ENCODE measurements at places on chromosomes 3 and 15.

DNA sequence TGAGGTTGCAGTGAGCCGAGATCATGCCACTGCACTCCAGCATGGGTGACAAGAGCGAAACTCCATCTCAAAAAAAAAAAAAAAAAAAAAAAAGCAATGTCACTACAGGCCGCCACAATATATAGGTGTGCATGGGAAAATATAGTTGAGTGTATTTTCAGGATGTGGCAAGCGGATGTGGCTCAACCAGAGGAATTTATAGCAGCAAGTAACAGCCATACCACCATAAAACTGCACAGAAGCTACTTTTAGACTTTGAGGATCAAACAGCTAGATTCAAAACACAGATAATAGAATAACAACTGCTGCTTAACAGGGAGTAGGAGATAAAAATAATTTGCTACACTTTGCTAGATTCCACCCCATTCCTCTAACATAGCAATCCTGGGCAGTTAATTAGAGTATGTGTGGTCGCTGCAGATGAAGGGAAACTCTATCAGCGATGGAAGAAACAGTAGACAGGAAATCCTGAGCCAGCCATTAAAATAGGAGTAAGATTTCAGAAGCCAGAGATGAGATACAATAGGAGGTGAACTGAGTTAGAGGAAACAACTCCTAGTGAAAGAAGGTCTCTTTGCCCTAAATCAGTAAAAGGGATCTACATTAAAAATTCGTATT, 318.7 kb upstream of the STT3B start:
- no peak for DNase-seq

- peak; percentile 42 for DNase-seq
Measured at GRCh38 chr3:147816752-147817151, 407.6 kb downstream of the ZIC1 start.

DNA sequence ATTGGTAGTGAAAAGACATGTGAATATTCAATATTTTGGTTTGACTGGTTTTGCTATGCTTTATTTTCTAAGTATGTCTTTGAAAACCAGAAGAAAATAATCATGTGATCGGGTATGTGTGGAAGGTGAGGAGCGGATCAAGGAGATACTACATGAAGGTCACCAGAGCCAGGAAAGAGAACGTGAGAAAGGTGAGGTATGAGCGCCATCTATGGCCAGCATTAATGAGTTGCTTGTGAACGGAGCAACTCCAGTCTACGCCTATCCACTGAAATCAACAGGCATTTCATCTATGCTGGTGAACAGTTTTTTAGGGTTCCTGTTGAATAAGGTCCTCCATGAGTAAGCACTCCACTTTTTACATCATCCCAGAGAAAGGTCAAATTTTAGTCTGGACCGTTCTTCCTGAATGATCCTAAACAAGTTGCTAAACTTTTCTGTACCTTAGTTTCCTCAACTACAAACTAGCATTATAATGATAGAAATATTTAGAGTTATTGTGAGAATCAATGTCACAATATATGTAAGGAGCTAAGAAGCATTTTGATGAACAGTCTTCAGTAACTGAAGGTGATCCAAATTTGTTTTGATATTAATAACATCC, 1435.2 kb upstream of the CADM2 start:
- no peak for DNase-seq

DNA sequence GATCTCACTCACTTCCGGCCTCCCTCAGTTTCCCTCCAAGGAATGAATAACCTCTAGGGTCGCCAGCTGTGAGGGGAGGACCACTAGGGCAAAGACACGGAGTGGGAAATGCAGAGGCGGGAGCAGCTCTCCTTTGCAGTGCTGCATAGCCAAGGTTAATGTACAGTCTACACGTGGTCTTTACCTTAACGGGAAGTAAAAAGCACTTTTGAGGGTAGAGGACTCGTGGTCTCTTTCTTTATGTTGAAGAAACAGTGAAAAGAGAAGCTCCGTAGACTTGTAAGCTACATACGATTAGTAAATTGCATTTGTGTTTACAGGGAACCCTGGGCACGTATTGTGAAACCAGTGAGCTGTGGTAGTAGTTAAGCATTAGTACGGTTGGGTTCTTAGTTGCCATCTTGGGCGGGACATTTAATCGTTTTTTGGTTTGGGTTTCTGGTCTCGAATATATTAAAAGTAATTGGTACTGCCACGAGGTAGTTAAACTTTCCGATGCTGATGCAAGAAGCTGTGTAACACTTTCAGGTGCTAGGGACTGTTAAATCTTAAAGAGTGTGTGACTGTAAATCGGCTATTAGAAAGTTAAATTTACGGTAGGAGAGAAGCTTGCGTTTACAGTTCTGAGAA, 828 bp downstream of the U2SURP start:
- no peak for DNase-seq

GRCh38 chr3:99167071-99167470, 265.6 kb upstream of the DCBLD2 start:
- no peak for DNase-seq
